ENCODE measurements at places on chromosomes 13 and 19. TPM values are rescaled to one million over a fixed set of nuclear protein-coding genes. Genes with fewer than 3 reads are reported as not detected.
A peak's percentile ranks its signal among the peaks of the same experiment; 100 is the strongest.

DNA sequence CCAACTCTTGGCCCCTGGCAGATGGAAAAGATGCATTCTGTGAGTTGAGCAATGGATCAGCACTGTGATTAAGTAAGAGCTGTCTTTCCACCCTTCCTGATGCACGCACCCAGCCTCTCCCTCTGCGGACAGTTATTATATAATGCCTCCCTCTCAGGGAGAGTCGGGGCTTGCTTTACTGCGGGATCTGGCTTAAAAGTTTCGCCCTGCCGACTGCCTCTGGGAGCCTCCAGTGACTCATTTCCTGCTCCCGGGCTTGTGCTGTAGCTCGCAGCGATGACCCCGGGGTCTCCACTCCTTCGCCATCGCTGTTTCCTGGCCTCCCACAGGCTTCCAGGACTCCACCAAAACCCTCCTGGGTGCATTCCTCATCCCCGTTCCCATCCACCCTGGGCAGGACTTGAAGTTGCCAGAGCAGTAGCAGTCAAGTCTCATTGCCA is 107.4 kb upstream of the SLC7A1 start:
- DNase-seq: no peak
- no peak overlapping the region for H3K4me3 ChIP-seq
- no peaks in the 10 kb centered on the region for H3K4me1 ChIP-seq
- H3K27me3 ChIP-seq: peaks cover 27% of the 10 kb centered on the region
- no peak overlapping the region for H3K27ac ChIP-seq

The KIR2DL4 gene
- total RNA-seq: not detected

GRCh38 chr13:76023652-76024051 is 387.5 kb downstream of the LMO7 start:
- no peak overlapping the region for H3K4me3 ChIP-seq
- H3K27ac ChIP-seq: no peak overlapping the region
- peak; percentile 83 for DNase-seq
- no peaks in the 10 kb centered on the region for H3K27me3 ChIP-seq
- no peaks in the 10 kb centered on the region for H3K36me3 ChIP-seq

The CATSPERD gene
- not detected for total RNA-seq

DNA sequence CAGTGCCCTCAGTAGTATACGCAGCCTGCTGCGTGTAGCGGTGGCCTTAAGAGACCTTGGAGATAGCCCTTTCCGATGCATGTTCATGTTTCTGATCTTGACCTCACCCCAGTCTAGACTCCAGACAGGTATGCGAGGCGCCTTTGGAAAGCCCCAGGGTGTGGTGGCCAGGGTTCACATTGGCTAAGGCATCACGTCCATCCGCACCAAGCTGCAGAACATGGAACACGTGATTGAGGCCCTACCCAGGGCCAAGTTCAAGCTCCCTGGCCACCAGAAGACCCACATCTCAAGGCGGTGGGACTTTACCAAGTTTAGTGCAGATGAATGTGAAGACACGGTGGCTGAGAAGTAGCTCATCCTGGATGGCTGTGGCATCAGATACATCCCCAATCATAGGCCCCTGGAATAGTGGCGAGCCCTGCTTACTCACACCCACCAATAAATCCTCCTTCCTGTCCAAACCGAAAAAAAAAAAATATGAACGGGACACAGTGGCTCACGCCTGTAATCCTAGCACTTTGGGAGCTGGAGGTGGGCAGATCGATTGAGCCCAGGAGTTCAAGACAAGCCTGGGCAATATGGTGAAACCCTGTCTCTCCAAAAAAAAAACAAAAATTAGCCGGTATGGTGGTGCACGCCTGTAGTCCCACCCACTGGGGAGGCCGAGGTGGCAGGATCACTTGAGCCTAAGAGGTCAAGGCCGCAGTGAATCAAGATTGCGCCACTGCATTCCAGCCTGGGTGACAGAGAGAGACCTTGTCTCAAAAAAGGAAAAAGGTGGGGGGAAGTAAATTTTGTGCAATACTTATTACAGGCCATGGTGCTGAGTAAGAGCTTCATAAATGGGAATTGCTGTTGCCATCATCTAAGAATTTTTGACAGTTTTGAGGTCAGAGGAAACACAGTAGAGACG is 12.4 kb upstream of the CBLC start:
- no peak for DNase-seq

DNA sequence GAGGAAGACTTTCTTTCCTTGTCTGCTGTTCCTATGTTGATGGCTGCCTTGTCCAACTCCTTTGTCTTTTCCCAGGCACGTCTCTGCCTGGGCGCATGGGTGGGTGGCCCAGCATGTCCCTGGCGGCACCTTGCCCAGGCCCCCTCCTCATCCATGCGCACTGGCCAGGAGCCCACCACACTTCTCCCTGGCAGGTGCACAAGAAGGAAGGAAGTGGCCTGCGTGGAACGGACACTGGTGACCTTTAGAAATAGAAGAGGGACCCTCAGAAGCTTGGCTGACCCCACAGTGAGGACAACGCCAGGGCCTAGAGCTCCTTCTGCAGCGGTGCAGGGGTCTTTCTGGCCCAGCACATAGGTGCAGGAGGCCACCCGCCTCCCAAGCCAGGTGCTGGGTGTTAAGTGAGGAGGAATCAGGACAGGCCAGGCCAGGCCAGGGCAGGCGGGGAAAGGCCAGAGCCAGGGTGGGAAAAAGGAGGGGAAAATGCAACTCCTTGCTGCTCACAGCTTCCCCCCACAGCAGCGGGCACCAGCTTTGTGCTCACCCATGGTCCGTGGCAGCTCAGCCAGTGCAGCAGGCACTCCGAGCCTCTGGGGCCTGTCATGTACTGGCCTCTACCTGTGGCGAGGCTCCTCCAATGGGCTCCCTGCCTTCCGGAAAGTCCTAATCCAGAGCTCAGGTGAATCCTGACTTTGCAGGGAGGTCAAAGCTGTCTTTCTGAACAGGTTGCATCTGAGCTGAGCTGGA is 104.0 kb downstream of the SOX1 start:
- H3K27ac ChIP-seq: no peak overlapping the region
- H3K4me1 ChIP-seq: no peaks in the 10 kb centered on the region
- no peak overlapping the region for H3K4me3 ChIP-seq
- peaks cover 46% of the 10 kb centered on the region for H3K27me3 ChIP-seq

The TTC9B gene
- total RNA-seq: 0.17 TPM

GRCh38 chr19:56969759-56970178 is 129.2 kb upstream of the PEG3 start:
- DNase-seq: no peak
- H3K27me3 ChIP-seq: peaks cover 24% of the 10 kb centered on the region
- H3K36me3 ChIP-seq: no peaks in the 10 kb centered on the region
- H3K4me3 ChIP-seq: no peak overlapping the region
- no peaks in the 10 kb centered on the region for H3K4me1 ChIP-seq
- no peak overlapping the region for H3K27ac ChIP-seq

DNA sequence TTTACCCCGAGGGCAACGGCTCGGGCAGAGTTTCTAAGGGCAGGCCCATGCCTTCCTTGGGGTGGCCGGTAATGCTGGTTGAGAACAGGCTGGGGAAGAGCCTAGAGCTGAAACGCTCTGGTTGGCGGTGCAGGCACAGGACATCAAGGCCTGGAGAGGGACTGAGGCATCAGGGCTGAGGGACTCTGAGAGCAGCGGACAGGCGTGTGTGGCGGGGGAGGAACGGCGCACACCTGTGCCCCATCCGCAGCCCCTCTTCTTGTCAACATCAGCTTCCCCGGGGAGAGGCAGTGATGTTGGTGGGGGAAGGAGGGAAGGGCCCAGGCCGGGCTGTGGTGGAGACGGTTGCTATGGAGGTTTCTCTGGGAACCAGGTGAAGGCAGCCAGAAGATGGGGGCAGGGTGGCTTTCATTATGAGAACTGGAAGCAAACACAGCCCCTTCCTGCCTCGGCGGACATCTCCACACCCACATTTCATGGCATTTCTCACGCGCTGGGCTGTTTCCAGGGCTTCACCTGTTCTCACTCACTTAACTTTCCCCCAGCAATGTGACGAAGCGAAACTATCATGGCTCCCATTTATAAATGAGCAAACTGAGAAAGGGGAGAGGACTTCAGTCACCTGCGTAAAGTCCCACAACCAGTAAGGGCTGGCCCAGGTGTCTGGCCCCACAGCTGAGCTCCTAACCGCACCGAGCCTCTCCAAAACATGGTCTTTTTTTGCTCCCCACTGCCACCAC is 8.2 kb upstream of the ATF5 start:
- H3K4me3 ChIP-seq: no peak overlapping the region
- H3K36me3 ChIP-seq: peaks cover 74% of the 10 kb centered on the region
- DNase-seq: no peak
- H3K27ac ChIP-seq: no peak overlapping the region
- peaks cover 5% of the 10 kb centered on the region for H3K4me1 ChIP-seq

DNA sequence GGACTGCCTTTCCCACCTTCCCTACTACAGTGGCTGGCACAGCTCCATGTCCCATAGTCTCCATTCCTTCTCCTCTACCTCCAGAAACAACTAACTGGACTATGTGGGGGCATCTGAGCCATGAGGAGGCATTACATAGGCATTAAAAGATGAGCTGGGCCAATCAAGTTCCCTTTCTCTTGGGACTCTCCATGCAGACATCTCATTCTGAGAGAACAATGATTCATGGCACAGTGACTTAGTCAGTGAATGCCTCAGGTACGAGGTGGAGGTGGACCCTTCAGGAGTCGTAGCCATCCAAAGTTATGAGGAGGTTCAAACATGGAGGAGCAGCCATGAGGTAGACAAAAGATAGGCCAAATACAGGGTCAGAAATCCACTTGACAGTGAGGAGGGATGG is 70.0 kb downstream of the GPC6 start:
- DNase-seq: no peak
- H3K27ac ChIP-seq: no peak overlapping the region
- no peaks in the 10 kb centered on the region for H3K4me1 ChIP-seq
- no peaks in the 10 kb centered on the region for H3K36me3 ChIP-seq

DNA sequence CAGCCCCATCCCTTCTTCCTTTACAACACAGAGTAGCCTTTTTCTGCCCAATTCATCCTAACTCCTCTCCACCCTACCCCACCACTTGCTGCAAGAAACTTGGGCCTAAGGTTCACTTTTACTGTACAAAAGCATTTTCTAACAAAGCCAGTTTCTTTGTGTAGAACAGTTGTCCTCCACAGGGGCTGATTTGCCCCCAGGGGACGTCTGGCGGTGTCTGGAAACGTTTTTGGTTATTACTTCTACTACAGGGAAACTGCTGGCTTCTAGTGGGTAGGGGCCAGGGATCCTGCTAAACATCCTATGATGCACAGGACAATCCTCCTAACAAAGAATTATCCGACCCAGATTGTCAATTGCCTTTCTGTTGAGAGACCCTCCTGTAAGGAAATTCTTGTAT is 7.3 kb upstream of the LMO7 start:
- H3K4me3 ChIP-seq: no peak overlapping the region
- no peak for DNase-seq
- no peak overlapping the region for H3K27ac ChIP-seq
- H3K36me3 ChIP-seq: no peaks in the 10 kb centered on the region
- peaks cover 8% of the 10 kb centered on the region for H3K4me1 ChIP-seq
- H3K27me3 ChIP-seq: no peaks in the 10 kb centered on the region

The C13orf42 gene
- total RNA-seq: not detected

- H3K27ac ChIP-seq: no peak overlapping the region
- no peaks in the 10 kb centered on the region for H3K4me1 ChIP-seq
- H3K27me3 ChIP-seq: no peaks in the 10 kb centered on the region
- no peak overlapping the region for H3K4me3 ChIP-seq
- no peak for DNase-seq
These were observed 123.5 kb downstream of the KCTD12 start for GRCh38 chr13:76762721-76763120.

DNA sequence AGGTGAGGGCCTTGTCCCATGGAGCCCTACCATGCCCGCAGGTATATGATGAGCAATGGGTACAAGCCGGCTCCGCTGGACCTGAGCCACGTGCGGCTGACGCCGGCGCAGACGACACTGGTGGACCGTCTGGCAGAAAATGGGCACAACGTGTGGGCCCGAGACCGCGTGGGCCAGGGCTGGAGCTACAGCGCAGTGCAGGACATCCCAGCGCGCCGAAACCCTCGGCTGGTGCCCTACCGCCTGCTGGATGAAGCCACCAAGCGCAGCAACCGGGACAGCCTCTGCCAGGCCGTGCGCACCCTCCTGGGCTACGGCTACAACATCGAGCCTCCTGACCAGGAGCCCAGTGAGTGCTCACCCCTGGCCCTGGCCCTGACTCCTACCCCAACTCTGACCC is 32.6 kb downstream of the RYR1 start:
- no peak overlapping the region for H3K4me3 ChIP-seq
- DNase-seq: no peak
- H3K4me1 ChIP-seq: no peaks in the 10 kb centered on the region
- H3K27me3 ChIP-seq: peaks cover 4% of the 10 kb centered on the region
- H3K36me3 ChIP-seq: no peaks in the 10 kb centered on the region
- no peak overlapping the region for H3K27ac ChIP-seq

- H3K4me3 ChIP-seq: peak overlapping the region; percentile 100
- peak; percentile 53 for DNase-seq
- H3K4me1 ChIP-seq: peaks cover 5% of the 10 kb centered on the region
- peaks cover 14% of the 10 kb centered on the region for H3K36me3 ChIP-seq
- H3K27me3 ChIP-seq: no peaks in the 10 kb centered on the region
- peak overlapping the region; percentile 67 for H3K27ac ChIP-seq
These were observed 2.4 kb downstream of the GADD45B start for GRCh38 chr19:2478278-2478755.

Measured in PC-3 (cell line).